A549 treated with ZK216348 at 1 μM for 4 hours (cell line): ENCODE measurements at places on chromosomes 11 and 22. TPM values are rescaled to one million over a fixed set of nuclear protein-coding genes. Genes with fewer than 3 reads are reported as not detected.

Gene KCNK7
- total RNA-seq = 0.22 to 2.3 TPM (median 0.94 TPM) in 4 of 5 replicates, not detected in the other

Gene SPINDOC
- 32.2 to 59.0 TPM (median 48.7 TPM) in 5 replicates for total RNA-seq

Gene MS4A15
- not detected in 5 replicates for total RNA-seq

Gene KRTAP5-11
- total RNA-seq = not detected in 5 replicates

Gene FOLR1
- total RNA-seq = not detected in 5 replicates

Gene ISX
- not detected in 5 replicates for total RNA-seq

Gene OR51B2
- total RNA-seq = not detected in 5 replicates

Gene CDHR5
- total RNA-seq = 0.04 TPM in 1 of 5 replicates, not detected in the others

Gene MUC5AC
- 0.79 to 3.9 TPM (median 2.7 TPM) in 5 replicates for total RNA-seq

Gene TSPAN18
- total RNA-seq = 1.9 to 3.6 TPM (median 2.9 TPM) in 5 replicates

Gene MUC2
- total RNA-seq = 0.26 to 0.59 TPM (median 0.36 TPM) in 5 replicates

Gene SPA17
- 15.7 to 43.3 TPM (median 19.0 TPM) in 5 replicates for total RNA-seq

Gene WT1
- 5.0 to 6.4 TPM (median 6.0 TPM) in 5 replicates for total RNA-seq

Gene GAB4
- total RNA-seq = not detected in 5 replicates

Gene APOL6
- 1.3 to 2.1 TPM (median 1.7 TPM) in 5 replicates for total RNA-seq

Gene CXCR5
- total RNA-seq = 0.02 to 0.15 TPM (median 0.09 TPM) in 5 replicates
